ENCODE measurements at places on chromosomes 4 and X. TPM values are rescaled to one million over a fixed set of nuclear protein-coding genes. Genes with fewer than 3 reads are reported as not detected.

ARX gene
- 7.7 TPM for total RNA-seq

EDA gene
- total RNA-seq = 4.3 TPM

MAGEA2B gene
- 8.6 TPM for total RNA-seq

- peak; percentile 77 for DNase-seq
Observed at GRCh38 chr4:70505151-70505748, 13.1 kb upstream of the AMTN start.

DNA sequence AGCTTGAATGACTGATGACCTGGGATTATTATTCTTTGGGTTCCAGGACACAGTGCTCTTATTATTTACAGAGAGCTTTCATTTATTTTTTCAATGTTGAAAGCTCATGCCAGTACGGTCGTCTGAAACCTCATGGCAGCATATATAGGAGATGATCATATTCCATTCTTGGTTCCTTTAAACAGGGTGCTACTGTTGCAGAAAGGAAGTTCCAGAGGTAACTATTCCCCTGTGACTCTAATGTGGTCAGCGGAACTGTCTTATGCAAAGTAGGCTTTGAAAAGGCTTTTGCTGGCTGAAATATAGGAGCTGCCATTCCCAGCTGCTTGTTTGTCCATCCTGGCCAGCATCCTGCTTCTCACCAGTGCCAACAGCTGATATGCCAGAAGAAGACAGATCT is 208.3 kb upstream of the LEF1 start:
- no peak for DNase-seq

DNA sequence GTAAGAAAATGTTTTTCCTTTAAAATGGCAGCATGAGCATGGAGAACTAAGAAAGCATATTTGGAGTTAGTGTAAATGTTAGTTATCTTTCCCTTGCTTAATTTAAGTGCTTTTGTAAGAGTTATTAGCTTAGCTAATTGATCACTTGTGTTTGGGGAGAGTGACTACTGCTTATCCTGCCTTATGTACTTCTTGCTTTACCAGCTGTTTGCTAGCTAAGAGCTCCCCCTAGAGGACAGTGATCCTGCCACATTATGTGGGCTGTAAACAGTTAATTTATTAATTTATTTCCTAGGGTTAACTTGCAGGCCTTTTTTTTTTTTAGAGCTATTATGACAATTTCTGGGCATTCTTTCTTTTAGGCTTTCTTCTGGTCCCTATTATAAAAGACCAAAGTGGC is 435.8 kb downstream of the MAGEB5 start:
- DNase-seq = no peak

GRCh38 chr4:147480502-147480890 is 401 bp upstream of the EDNRA start:
- peak; percentile 22 for DNase-seq

- DNase-seq = no peak
Observed at GRCh38 chr4:1866189-1866661, 5.0 kb upstream of the NSD2 start.

DNA sequence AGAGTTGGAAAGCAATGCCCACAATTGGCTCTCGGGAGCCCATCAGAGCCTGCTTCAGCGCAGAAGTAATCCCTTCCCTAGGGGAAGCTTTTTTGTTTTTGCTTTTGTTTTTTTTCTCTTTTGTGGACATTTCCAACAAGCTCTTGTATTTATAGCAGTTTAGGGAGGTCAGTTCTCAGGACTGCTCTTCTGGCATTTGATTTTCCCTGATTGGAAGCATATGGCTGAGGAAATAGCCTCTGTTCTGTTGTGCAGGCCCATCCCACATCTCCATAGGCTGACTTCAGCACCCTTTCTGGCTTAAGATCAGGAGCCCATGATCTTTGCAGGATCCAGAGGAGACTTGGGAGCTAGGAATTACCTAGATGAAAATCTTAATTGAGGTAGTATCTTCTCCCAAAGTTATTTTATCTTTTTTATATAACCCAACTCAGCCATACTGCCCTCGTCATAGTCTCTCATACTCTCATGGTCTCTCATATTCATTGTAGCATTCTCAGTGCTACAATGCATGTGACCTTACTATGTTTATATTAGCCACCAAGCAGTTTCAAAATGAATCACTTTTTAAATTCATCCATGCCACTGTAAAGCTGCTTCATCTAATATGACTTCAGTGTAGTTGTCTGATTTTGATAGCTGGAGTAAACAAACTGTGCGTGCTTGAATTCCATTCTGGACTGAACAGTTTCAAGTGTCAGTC is 16.7 kb downstream of the PAGE4 start:
- DNase-seq = no peak

- DNase-seq = no peak
Observed at GRCh38 chrX:65723706-65724105, 56.3 kb downstream of the MSN start.

DNA sequence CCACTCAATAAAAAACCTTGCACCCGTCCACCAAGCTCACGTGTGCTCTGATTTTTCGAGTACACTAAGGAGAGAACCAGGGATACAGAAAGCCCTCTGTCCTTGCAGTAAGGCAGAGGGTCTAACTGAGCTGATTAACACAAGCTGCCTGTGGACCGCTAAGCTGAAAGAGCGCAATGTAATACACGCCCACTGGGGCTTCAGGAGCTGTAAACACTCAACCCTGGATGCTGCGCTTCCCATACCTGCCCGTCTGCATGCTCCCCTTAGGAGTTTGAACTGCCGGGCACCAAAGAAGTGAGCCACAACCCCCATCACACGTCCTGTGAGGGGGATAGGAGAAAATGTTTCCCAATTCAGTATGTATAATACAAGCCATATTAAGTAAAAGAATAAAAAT is 664.8 kb downstream of the PCDH18 start:
- no peak for DNase-seq

DNA sequence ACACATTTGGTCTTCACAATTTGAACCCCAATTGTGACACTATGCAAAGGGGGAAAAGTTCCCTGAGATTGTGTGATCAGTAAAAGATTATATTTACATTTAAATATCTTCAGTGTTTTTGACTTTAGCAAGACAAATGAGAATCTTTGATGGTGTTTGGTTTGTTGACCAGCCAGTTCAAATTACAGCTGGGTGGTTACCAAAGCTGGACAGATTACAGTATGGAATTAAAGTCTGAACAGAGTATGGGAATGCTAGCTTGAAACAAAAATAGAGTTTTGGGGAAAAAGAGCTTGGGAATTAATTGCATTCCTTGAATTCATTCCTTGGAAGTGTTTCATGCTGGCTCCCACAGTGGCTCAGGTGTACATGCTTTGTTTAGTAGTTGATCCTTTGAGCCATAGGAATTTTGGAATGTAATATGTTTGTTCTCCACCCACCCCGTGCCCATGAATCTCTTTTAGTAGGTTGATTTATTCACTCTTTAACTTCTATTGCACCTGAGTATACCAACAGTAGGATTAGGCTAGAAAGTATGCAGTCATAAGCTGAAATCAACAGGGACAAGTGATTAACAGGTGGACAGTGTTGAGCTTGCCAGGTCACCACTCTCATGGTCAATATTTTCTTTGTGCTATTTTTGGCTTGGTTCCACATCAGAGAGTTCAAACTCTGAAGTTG is 81.1 kb upstream of the HELT start:
- no peak for DNase-seq

DNA sequence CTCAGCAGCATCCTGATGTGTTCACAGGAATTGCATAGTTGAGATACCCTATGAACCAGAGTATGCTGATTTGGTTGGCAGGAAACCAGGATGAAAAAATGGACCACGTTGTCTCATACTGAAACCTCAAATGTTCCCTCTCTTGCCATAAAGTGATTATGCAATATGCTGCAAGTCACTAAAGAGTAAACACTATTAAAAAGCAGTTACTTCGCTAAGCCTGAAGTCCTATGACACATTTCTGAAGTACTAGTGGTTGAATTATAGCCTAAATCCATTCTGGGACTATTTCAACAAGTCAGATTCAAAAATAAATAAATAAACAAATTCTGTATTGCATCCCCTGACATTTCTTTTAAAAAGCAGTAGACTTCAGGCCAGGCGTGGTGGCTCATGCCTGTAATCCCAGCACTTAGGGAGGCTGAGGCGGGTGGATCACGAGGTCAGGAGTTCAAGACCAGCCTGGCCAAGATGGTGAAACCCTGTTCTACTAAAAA is 106.0 kb upstream of the NAP1L5 start:
- DNase-seq = peak; percentile 51

DNA sequence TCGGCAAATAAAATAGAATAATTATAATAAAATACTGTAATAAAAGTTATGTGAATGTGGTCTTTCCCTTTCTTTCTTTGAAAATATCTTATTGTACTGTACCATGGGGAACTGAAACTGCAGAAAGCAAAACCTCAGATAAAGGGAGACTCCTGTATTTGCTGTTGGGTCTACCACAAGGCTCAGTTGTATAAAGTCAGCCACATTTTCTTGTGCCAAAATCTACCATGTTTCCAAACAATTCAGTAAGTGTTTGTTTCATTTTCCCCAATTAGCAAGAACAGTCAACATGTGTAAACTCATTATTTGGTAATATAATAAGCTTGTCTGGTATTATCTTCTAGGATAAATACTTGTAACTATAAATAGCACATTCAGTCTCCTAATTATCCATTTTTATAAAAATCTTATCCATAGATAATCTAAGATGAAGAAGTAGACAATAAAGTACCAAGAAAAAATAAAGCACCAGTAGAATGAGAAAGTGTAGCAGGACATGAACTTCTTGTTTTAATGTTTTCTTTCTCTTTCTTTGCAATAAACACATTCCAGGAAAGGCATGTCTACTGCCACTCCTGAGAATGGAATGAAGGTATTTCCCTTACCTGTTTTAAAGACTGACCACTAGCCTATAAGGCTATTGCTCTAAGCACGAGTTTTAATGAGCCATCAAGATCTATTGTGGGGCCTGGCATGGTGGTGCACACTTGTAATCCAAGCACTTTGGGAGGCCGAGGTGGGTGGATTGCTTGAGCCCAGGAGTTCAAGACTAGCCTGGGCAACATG is 15.0 kb upstream of the OTUD4 start:
- no peak for DNase-seq

Data from testis (tissue), 5 donors.